Right ventricle myocardium inferior (tissue), 1 donor: ENCODE measurements at places on chromosomes 3 and 15.

- no peak for DNase-seq
These were observed 1.2 kb downstream of the ALDH1A3 start for GRCh38 chr15:100880897-100881242.

GRCh38 chr3:45676325-45677032 is 12.7 kb upstream of the SACM1L start:
- no peak for DNase-seq

DNA sequence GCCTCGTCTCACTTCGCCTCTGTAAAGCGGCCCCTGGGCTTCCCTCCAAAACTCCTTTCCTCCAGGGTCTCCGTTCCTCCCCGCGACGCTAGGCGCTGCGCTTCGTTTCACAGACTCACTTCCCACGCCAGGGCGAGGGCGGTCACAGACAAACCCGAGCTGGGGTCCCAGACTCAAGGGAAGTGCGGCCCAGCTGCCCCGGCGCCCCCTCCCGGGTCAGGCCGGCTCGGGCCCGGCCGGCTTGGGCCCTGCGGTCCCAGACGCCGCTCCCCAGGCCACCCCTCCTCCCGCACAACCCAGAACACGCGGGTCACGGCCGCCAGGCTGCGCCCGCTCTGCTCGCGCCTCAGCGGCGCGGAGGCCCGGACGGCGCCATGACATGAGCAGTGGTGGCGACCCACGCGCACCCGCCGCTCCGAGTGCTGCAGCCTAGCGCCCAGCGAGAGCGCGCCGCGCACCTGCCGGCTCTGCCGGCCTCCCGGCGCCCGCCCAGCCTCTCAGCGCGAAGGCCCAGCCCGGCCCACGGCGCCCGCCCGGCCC is 547 bp downstream of the NUP210 start:
- peak; percentile 84 for DNase-seq

DNA sequence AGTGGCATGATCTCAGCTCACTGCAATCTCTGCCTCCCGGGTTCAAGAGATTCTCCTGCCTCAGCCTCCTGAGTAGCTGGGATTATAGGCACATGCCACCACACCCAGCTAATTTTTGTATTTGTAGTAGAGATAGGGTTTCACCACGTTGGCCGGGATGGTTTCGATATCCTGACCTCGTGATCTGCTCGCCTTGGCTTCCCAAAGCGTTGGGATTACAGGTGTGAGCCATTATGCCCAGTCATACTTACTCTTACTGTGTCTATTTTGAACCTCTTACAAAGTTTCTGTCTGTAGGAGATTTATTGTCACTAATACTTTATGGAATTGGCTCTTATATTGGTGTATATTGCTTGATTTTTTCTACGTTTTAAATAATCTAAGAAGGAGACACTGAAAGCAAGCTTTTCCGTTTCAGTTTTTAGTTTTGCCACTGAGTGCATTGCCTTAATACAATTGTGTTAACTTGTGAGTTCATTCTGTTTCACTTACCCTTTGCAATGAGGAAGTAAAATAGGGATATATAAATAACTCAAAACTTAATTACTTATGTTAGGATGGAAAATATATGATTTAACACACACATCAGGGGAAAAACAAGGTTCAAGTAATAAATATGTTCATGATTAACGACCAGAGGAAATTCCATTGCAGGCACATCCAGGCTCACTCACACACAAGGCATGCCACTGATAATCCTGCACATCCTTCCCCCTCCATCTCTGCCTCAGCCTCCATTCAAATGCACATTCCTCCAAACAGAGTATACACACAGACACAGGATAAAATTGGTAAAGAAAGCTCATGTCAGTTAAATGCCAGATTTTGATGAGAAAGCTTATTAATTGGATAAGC is 279.3 kb upstream of the RASGRP1 start:
- no peak for DNase-seq

DNA sequence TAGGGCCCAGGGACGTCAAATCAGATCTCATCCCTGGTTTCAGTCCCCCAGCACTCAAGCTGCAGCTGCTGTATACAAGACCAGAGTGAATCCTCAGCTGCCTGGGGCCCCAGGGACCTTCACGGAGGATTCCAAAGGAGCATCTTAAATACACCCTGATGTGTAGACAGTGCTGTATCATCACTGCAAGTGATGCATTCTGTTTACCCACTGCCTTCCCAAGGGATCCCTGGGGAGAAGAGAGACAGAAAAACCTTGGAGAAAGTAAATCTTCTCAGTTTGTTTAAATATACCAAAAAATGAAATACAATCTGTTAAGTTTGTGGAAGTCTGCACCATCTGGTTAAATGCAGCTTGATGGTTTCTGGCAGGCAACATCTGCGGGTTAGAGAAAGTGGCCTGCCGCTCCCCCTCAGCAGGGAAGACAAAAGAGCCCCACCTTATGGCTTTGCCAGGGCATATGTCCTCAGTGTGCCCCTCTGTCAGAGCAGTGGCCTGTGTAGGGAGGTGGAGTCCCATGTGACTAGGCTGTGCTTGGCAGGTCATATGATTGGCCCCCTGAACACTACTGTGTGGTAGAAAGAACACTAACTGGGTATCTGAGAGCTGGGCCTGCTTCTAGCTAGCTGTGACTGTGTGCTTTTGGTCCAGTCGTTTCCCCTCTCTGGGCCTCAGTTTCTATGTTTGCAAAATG is 222.2 kb upstream of the TRIM42 start:
- DNase-seq, result no peak

- DNase-seq, result no peak
These were observed 52.9 kb downstream of the RYK start for GRCh38 chr3:134197681-134198261.

GRCh38 chr3:84547971-84548970 is 410.5 kb upstream of the CADM2 start:
- DNase-seq, result peak; percentile 52

GRCh38 chr15:56984681-56985481 is 66.4 kb downstream of the TCF12 start:
- no peak for DNase-seq

GRCh38 chr15:67880651-67881182 is 40.9 kb upstream of the RNU6-1 start:
- peak; percentile 79 for DNase-seq

DNA sequence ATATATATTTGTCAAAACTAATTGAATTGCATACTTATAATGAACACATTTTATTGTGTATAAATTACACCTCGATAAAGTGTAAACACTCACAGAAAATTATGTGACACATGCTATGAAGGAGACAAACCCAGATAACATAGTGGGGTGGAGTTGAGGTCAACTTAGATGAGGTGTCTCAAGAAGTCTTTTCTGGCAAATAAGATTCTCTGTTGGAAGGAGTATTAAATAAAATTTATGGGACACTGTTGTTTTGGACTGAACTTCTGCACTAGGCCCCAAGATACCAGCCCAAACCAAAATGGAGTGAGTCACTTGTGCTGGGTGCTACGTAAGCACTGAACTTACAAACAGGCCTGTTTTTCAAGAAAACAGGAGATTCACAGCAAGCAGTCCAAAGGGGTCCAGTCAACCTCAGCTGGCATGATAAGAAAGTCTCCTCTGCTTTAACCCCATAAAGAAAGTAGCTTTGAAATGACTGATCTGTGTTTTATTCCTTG is 18.7 kb downstream of the ACTC1 start:
- DNase-seq, result no peak

DNA sequence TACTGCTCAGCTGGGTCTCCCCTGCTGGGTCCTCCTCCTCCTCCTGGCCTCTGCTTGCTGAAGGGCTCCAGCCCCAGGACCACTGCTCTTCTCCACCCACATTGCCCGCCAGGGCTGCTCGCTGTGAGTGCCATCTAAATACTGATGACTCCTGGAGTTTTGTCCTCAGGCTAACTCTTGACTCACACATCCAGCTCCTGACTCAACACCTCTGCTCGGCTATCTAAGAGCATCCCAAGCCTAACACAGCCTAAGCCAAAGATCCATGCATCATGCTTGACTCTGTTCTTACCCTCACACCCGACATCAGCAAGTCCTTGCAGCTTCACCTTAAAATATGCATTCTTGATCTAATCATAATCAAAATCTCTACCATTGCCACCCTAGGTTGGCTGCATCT is 260.2 kb downstream of the KLF13 start:
- no peak for DNase-seq

GRCh38 chr3:42638339-42638842 is 15.1 kb upstream of the ZBTB47 start:
- no peak for DNase-seq

DNA sequence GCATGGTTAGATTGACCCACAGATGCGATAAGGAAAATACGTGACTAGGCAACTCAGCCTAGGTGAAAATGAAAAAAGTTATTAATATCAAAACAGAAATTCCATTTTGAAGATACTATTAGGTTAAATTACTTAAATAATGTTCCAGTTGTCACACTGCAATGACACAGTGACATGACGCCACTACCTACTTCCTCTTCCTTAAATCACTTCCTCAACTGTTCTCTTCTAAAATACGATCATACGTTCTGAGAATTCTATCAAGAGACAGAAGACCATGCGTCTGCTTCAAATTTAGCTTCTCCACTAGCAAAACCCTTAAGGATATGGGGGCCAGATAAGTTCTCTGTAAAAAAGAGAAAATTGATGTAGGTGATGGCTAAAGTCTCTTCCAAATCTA is 18.2 kb downstream of the CMTM6 start:
- DNase-seq, result no peak

GRCh38 chr3:11565072-11565471 is 78.6 kb downstream of the VGLL4 start:
- DNase-seq, result no peak
